ENCODE measurements at places on chromosomes 4 and X.

- DNase-seq, result peak; percentile 52
These were observed 552.4 kb upstream of the MAGEB2 start for GRCh38 chrX:29662759-29663503.

- DNase-seq, result no peak
These were observed 243.9 kb upstream of the FAT4 start for GRCh38 chr4:125070861-125071260.

GRCh38 chr4:136748773-136749172 lies 783.5 kb downstream of the PCDH18 start:
- no peak for DNase-seq

- no peak for DNase-seq
These were observed 418.5 kb upstream of the HS3ST1 start for GRCh38 chr4:11847167-11847566.

GRCh38 chrX:121000589-121000988 lies 15.0 kb upstream of the CT47A1 start:
- no peak for DNase-seq

GRCh38 chrX:47518144-47518543 lies 35.1 kb upstream of the ZNF41 start:
- DNase-seq, result no peak

DNA sequence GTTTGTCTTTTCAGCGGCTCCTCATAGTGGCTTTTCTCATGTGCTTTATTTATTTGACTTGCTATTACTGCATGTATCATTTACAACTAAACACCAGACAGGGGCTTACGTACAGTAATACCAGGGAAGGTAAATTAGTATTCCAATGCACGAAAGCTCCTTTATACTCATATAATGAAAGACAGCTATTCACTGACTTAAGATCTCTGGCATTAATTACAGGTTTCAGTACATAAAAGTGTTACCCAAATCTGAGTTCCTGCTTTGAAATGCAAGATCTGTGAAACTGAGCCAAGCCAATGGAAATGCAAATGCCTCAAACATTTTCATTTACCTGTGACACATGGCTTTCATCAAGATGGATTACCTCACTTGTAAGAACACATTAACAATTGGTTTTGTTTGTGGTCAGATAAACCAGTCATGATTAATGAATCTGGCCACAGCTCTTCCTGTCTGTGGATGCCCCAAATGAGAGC lies 107.2 kb downstream of the ANAPC4 start:
- no peak for DNase-seq

DNA sequence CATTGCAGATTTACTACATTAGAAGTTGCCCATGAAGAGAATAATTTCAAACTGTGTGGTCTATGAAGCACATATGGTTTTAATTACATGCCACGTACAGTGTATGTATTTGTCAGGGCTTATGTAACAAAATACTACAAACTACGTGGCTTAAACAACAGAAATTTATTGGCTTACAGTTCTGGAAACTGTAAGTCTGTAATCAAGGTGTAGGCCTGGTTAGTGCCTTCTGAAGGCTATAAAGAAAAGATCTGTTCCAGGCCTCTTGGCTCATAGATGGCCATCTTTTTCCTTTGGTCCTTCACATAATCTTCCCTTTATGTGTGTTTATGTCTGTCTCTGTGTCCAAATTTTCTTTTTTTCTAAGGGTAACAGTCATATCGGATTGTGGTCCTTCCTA lies 1160.2 kb downstream of the FAM133A start:
- no peak for DNase-seq

- no peak for DNase-seq
These were observed 2023.7 kb downstream of the C4orf33 start for GRCh38 chr4:131119661-131120060.

GRCh38 chr4:74385386-74385785 lies 20.4 kb downstream of the EREG start:
- DNase-seq, result no peak

DNA sequence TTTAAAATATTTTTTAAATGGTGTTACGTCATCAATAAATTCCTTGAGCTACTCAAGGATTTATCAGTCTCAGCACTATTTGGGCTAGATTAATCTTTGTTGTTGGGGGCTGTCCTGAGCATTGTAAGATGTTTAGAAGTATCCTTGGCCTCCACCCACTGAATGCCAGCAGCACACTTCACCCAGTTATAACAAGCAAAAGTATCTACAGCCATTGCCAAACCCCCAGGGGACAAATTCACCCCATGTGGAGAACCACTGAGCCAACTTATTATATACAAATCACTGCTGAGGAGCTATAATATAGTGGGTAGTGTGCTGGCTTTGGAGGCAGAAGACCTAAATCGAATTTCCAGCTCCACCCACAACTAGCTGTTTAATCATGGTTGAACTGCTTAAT lies 58.3 kb downstream of the ATP10D start:
- DNase-seq, result no peak

DNA sequence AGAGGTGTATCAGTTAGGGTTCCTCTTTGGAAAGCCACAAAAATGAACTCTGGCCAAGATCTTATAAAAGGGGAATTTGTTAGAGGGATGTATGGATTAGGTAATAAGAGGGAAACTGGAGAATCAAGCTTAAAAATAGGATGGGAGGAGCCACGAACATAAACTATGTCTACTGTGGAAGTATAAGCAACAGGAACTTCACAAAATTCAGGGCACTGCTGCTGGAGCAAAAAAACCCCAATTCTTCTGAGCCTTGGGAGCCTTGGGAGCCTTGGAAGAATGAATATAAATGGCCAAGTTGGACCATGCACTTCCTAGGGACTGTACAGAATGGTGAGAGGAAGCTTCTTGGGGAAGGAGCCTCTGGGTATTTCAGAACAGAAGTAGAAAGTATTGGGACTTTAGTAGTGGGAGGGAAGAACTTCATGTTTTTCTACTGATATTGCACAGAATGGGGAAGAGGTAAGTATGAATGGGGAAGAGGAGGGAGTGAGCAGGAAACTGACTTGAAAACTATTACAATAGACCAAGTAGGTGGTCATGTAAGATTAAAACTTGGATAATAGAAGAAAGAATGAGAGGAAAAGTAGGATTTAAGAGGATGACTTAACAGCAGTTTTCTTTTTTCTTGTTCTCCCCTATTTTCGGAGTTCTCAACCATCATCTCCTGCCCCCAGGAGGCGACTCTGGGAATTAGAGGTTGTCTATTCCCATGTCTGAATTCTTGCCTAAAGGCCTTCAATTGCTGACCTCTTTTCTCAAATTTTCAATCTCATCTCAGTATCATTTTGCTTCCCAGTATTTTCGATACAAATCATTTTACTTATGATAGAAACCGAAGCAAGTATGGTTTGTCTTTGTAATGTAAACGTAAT lies 44.4 kb upstream of the TAPT1 start:
- no peak for DNase-seq

GRCh38 chr4:168787334-168787733 lies 222.7 kb downstream of the CBR4 start:
- no peak for DNase-seq

DNA sequence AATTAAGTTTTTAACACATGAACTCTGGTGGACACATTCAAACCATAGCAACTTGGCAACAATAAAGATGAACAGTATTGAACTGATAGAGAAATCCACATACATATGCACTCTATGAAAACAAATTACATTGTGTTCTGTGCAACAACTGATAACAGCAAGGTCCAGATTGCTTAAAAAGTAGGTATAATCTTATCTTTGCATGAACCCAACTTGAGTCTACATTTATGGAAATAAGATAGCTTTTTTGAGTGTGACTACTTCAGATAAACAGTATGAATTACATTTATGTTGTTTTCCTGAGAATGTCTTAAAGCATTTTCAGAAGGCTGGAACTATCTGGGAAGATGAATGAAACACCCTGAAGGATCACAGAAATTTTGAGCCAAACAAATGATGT lies 212.6 kb upstream of the GK2 start:
- DNase-seq, result no peak

DNA sequence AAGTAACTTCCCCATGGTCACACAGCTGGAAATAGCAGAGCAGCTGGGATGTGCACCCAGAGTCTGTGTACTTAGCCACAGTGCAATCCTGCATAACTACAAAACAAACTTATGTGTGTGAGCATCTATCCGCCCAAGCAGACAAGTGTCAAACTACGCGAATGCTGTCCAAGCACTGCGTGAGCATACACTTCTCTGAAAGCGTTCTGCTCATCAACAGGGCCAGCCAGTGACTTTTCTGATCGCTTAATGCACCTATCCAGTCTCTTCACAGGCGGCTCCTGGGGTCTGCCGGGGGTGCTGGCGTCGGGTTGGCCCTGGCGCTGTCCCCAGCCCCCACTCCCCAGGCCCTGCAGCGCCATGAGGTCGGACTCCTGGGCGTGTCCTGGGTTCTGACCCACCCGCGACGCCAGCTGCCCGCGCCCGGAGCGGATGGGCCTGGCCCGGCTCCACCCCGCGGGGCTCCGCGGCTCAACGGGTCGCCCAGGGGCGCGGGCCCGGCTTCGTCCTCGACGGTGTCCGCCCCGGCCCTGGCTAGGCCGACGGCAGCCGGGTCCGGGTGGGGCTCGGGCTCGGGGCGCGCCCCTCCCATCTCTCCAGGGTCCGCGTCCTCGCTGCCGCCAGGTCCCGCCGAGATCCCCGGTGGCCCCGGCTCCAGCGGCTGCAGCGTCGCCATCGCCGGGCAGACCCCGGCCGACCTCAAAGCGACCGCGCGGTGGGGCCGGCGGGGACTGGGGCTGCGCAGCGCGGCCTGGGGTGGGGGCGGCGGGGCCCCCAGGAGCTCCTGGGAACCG lies 1.3 kb upstream of the ZNF141 start:
- DNase-seq, result no peak

DNA sequence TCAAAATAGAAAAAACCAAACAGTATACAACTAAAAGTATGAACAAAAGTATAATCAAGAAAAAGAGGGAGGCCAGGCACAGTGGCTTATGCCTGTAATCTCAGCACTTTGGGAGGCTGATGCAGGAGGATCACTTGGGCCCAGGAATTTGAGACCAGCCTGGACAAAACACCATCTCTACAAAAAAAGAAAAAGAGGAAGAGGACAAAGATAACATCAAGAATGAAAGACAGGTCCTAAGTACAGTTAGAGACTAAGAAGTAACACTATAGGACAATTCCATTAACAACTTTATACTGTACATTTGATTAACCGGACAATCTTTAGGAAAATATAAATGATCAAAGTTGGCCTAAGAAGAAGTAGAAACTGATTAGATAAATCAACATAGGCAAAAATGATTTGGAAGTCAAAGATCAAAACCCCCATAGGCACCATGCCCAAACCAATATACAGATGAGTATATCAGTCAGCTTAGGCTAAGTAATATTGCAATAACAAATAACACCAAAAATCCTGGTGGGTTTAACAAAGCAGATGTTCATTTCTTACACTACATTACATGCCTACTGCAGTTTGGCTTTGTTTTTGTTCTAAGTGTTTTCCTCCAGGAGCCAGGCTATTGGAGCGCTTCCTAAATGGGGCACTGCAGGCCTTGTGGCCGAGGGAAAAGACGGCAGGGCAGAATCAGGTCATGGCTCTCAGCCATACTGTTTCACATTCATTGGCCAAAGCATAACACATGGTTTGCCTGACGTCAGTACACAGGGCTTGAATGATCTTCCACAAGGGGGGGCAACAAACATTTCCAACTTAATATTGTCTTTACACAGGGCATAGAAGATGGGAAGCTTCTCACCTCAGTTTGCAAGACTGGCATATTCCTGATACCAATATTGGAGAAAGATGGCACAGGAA lies 42.2 kb upstream of the HGFAC start:
- no peak for DNase-seq

- DNase-seq, result no peak
These were observed 179.1 kb upstream of the NDST4 start for GRCh38 chr4:115292320-115293092.

DNA sequence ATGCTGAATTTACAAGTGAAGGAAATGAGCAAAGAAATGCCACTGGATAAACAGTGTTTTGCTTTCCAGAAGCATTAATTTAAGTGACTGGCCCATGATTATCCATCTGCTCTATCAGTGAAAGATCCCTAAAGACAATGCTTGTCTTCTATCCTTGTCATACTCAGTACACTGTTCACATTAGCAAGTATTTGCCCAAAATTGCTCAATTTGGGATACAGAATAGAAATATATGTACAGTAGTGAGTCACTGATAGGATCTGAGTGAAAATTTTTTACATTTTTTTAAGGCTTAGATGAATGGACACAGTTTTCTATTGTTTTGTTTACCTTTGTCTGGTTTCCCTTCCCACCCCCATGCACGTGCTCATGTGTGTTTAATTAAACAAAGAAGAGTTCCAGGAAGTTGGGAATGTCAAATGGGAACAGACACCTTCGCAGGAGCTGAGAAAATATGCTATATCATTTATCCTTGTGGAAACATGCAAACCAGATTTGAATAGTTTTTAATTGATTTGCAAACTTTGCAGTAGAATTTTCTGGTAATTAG lies 656.3 kb downstream of the RPA4 start:
- DNase-seq, result no peak

GRCh38 chr4:4216648-4217047 lies 10.1 kb downstream of the OTOP1 start:
- DNase-seq, result no peak

GRCh38 chr4:177778623-177779022 lies 336.4 kb upstream of the AGA start:
- no peak for DNase-seq

DNA sequence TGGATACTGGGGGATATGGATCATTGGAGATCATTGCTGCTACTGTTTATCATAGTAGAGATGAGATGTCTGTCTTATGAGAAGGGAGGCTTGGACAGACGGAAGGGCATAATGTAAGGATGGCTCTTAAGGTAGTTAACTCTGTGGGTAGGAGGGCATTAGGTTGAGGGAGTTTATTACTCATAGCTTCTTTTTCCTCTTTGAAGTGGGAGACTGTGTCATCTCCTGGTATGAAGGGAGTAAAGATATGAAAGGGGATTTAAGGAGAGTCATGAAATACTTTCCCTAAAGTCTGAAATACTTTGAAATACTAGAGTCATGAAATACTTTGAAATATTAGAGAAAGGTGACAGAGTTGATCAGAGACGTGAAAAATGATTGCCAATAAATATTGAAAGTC lies 255.5 kb upstream of the PITX2 start:
- no peak for DNase-seq

- DNase-seq, result no peak
These were observed 7.7 kb downstream of the FGG start for GRCh38 chr4:154604696-154605200.

- no peak for DNase-seq
These were observed 37.0 kb downstream of the ZFP42 start for GRCh38 chr4:188032583-188032982.

- no peak for DNase-seq
These were observed 100.6 kb downstream of the NHS start for GRCh38 chrX:17475449-17476217.

GRCh38 chr4:146763560-146763959 lies 124.9 kb downstream of the POU4F2 start:
- DNase-seq, result no peak

GRCh38 chrX:45351478-45351877 lies 150.8 kb upstream of the DIPK2B start:
- no peak for DNase-seq
